Activated T-helper 1 cell treated with Interleukin-2 at 50 U/mL for 16 hours (primary cell): ENCODE measurements at places on chromosomes 3 and 15.

DNA sequence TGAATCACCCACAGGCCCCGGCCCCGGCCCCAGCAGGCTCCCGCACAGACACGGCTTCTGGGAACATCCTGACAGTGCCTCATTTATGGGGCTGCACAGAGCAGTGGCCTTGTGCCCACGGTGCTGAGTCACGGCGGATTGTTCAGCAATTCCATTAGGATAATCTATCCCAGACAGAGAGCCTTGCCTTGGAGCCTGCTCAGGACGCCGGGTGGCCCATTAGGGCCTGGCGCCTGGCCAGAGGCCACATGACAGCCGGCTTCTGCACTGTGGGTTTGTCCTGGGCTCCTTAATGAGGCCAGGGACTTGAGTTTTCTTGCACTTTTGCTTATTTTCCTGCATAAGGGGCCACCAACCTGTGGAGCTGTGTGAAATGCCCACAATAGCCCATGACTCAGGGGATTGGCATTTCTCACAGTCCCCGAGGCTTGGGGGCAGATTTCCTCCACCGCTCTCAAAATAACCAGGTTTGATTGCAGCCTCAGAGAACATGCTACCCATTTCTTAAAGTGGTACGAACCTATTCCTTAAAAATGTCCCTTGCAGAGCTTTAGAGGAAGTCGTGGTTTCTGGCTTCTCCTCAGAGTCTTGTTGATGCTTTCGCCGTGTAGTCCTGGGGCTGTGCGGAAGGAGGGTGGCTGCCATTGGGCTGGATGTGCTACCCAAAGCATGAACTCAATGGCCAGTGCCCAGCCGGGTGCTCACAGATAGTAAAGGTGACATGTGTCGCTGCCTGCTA is 19.0 kb downstream of the SYNM start:
- DNase-seq, result no peak

- DNase-seq, result no peak
Observed at GRCh38 chr3:107699682-107700081, 176.9 kb downstream of the BBX start.

- DNase-seq, result no peak
Observed at GRCh38 chr15:53566912-53567311, 192.6 kb downstream of the WDR72 start.

GRCh38 chr3:73094129-73094528 is 32.7 kb downstream of the EBLN2 start:
- DNase-seq, result no peak

- no peak for DNase-seq
Observed at GRCh38 chr15:41806291-41807181, 21.4 kb upstream of the JMJD7 start.

DNA sequence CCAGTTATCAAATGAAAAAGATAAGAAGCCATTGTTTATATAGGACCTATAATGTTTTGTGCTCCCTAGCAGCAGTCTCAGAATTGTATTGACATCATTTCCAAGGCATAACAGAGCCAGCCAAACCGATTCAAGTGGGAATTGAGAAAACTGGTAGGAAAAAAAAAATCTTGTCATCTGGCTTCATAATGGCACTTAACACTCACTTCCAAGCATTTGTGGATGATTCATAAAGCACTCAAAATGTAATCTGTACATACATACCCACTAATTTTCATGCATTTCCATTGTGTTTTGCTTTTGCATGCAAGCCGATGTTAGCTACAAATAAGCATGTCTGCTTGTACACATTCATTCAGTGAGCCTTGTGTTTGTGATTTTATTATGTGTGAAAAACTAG is 18.6 kb upstream of the TRPC1 start:
- no peak for DNase-seq
